Articular chondrocyte of knee joint (primary cell): ENCODE measurements at places on chromosomes 4 and X. TPM values are rescaled to one million over a fixed set of nuclear protein-coding genes. Genes with fewer than 3 reads are reported as not detected.

The SPANXA2 gene
- total RNA-seq: 0.22 TPM in 1 of 2 replicates, not detected in the other

The TMEM271 gene
- total RNA-seq: not detected in 2 replicates

The PLP1 gene
- 0.86 TPM in 1 of 2 replicates, not detected in the other for total RNA-seq

The XPNPEP2 gene
- total RNA-seq: 0.11 and 0.26 TPM in 2 replicates

The SMIM20 gene
- total RNA-seq: 41.0 and 45.1 TPM in 2 replicates

The HMGB2 gene
- total RNA-seq: 73.7 and 91.2 TPM in 2 replicates

The WNK3 gene
- total RNA-seq: 2.2 and 3.0 TPM in 2 replicates

The HSPA4L gene
- total RNA-seq: 6.5 and 10.6 TPM in 2 replicates

The CYSLTR1 gene
- 0.39 and 1.6 TPM in 2 replicates for total RNA-seq

The KDR gene
- total RNA-seq: 0.13 and 0.43 TPM in 2 replicates

The HMGN5 gene
- total RNA-seq: 1.4 and 2.6 TPM in 2 replicates

The ELMOD2 gene
- total RNA-seq: 44.8 and 45.9 TPM in 2 replicates

The MAGEA2 gene
- not detected in 2 replicates for total RNA-seq

The MAGEC2 gene
- total RNA-seq: not detected in 2 replicates

The CTBP1 gene
- total RNA-seq: 130 and 166 TPM in 2 replicates

The GAGE12J gene
- not detected in 2 replicates for total RNA-seq

The PGAM4 gene
- not detected in 2 replicates for total RNA-seq

The HNRNPDL gene
- total RNA-seq: 143 and 201 TPM in 2 replicates

The PRDM8 gene
- total RNA-seq: 3.5 and 6.5 TPM in 2 replicates

The HS6ST2 gene
- total RNA-seq: not detected in 2 replicates

The SLC49A3 gene
- total RNA-seq: 10.7 and 11.1 TPM in 2 replicates

The WDR17 gene
- total RNA-seq: 1.3 and 4.3 TPM in 2 replicates

The RBMXL3 gene
- not detected in 2 replicates for total RNA-seq

The PABPC1L2A gene
- not detected in 2 replicates for total RNA-seq

The ADH6 gene
- total RNA-seq: under 0.01 TPM in 2 replicates

The IDUA gene
- 15.0 and 21.1 TPM in 2 replicates for total RNA-seq

The IL1RAPL2 gene
- not detected in 2 replicates for total RNA-seq

The CCKAR gene
- total RNA-seq: 0.91 and 14.8 TPM in 2 replicates
